ENCODE measurements at places on chromosomes 5 and 9. TPM values are rescaled to one million over a fixed set of nuclear protein-coding genes. Genes with fewer than 3 reads are reported as not detected.

DNA sequence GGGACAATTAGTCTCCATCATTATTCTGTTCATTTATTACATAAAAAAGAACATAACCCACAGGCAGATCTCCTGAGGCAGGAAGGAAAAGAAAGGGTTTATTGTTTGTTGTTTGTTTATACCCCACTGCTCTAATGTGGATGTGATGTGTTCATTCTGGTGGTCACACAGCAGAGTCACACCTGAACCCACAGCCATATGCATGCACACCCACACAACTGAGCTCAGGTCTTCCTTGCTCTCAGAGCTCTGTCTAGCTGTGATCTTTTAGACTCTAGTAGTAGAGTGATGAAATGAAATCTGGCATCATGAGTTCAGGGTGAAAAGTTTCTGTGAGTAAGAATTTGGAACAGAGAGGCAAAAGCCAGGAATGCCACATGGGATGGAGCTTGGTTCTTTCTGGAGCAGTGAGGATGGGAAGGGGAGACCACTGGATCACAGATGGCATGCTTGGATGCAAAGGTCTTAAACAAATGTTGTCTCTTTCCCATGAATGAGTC is 227.0 kb downstream of the PAPPA start:
- DNase-seq: no peak

DNA sequence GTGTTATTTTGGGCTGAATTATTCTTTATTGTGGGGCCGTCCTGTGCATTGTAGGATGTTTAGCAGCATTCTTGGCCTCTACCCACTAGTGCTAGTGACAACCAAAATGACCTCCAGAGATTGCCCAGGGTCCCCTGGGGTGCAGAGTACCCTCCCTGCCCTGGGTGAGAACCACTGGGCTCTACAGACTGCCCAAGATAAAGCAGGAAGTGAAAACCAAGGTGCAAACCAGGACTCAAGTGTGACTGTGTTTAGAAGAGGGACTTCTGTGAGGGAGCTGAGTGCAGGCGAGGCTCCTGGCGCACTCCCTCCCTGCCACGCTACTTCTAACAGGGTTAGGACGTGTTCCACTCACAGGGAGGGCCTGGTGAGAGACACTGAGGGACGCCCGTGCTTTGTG is 41.6 kb downstream of the USP20 start:
- DNase-seq: no peak

GRCh38 chr5:121630402-121630801 is 221.3 kb upstream of the FTMT start:
- no peak for DNase-seq

- DNase-seq: peak; percentile 61
Observed at GRCh38 chr9:89603767-89604665, 796 bp upstream of the GADD45G start.

- DNase-seq: no peak
Observed at GRCh38 chr5:145446412-145446811, 388.7 kb downstream of the PRELID2 start.

DNA sequence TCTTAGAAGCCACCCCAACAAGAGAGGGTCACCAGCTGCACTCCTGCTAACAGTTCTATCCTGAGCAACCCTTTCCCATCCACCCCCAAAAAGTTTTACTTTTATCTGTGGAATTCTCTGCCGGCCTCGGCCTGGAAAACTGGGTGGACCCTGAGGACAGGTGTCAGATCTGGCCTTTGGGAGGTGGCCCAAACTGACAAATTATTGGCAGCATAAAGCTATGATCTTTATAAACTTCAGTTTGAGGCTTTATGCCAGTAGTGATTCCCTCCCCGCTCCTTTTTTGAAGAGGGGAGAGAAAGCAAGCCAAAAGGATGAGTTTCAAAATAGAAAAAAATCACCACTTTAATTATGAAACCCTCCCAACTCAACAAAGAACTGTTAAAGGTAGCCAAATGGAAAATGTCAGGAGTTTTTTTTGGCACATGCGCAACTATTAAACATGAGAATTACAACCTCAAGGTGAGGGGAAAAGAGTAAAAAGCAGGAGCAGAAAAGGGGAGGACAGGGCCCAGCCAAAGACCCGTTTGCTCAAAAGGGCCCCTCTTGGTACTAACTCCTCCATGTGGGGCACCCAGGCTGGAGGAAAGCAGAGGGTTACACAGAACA is 49.4 kb downstream of the FBXW11 start:
- no peak for DNase-seq

GRCh38 chr5:146622391-146622790 is 106.4 kb upstream of the GPR151 start:
- DNase-seq: no peak

GRCh38 chr9:113954591-113954990 is 78.5 kb downstream of the ZNF618 start:
- no peak for DNase-seq

DNA sequence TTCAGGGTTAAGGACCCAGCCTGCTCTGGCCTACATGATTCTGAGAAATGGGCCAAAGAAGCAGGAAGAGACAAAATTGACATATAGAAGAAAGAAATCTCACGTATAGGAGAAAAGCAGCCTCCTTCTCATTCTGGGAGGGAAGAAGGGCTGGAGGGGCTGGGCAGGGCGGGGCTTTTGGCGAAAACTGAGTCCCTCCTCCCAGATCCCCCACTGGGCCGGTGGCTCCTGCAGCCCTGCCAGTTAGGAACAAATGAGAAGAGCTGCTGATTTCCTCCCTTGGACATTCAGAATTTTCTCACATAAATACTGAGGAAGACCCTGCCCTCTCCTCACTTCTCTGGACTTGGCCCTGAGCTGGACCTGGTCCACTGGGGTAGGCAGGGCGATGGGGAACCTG is at the start of gene WNT8A:
WNT8A (plus strand) TSS at position 332 of the 400 bp plus-strand sequence. CDS start 95 bp downstream, outside the sequence.
- DNase-seq: no peak

DNA sequence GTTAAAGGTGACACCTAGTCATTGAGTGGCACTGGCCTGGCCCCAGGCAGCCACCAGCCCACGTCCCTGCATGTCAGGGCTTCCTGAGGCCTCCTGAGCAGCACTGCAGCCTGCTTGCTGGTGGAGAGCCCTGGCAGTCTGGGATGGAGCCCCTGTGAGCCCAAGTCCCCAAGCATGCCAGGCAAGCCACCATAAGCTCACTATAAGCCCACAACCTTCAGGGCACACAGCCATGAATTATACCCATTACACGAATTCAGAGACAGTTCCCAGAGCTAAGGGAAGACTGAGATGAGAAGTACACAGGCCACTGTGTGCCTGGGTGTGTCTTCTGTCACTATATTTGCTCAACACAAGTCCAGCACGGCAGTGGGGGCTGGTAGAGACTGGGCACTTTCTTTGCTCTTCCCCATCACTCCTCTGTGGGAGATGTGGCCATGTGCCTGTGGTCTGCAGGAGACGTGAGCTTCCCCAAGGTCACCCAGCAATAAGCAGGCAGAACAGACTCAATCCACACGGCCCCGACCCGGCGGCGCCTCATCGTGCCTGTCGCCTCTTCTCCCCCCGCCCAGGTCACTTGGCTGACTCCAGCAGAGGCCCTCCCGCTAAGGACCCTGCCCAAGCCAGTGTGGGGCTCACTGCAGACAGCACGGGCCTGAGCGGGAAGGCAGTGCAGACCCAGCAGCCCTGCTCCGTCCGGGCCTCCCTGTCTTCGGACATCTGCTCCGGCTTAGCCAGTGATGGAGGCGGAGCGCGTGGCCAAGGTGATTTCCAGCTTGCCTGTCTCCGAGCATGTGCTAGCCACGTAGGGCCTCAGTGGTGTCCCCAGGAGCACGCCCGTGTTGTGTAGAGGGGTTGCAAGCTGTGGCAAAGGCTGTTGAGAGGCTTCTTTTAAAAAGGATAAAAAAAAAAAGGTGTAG is 114.8 kb downstream of the WNK2 start:
- no peak for DNase-seq

DNA sequence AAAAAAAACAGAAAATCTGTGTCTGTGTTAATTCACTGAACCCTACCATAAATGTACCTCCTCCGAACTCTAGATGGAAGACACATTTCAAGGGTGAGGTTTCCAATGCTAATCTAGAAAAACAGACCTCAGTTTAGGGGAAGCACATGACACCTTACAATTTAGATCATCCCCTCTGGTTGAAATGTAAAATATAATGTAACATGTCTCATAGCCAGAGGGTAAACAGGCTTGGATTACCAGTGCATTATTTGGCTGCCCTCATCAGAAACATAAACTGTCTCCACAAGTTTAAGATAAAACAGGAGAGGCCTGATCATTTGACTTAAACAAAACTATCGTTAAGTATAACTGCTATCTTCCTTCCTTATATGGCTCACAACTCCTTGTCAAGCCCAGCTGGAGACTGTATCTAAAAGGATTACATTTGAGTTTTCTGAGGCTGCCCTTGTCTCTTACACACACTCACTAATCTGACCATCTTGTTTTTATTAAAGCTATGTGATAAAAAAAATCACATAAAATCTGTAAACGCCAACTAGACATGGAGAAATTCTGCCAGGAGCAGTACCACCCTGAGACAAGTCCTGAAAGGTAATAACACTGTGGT is 105.7 kb downstream of the LURAP1L start:
- DNase-seq: no peak

- DNase-seq: peak; percentile 33
Observed at GRCh38 chr5:44875661-44876605, 67.2 kb downstream of the MRPS30 start.

DNA sequence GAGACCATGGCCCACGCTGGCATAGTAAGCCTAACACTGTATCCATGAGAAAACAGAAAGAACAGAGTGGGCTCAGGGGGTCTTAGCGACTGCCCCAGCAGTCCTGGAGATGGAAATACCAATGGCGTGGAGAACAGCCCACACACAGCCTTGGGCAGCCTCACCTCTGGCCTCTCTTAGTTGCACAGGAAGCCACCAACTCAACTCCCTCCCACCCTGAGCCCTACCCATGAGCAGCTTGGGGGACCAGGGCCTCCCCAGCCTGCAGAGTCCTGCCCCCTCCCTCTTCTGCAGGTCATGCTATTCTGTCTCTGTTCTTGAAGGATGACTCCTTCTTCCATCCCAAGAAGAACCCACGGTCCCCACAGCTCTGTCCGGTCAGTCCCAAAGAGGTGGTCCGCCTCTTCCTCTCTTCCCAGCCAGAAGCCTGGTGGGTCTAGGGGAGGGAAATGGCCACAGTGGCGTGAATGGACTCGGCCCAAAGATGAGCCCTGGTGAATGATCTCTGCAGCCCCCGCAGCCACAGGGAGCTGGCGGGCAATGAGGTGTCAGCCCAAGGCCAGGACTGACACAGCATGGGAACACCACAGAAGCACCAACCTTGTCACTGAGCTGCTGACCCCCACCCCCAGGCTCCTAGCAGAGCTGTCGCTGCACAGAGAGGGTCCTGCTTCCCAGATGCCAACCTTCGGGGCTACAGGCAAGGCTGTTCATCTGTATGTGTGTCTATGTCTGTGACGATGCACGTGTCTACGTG is 131.2 kb downstream of the ROR2 start:
- no peak for DNase-seq

DNA sequence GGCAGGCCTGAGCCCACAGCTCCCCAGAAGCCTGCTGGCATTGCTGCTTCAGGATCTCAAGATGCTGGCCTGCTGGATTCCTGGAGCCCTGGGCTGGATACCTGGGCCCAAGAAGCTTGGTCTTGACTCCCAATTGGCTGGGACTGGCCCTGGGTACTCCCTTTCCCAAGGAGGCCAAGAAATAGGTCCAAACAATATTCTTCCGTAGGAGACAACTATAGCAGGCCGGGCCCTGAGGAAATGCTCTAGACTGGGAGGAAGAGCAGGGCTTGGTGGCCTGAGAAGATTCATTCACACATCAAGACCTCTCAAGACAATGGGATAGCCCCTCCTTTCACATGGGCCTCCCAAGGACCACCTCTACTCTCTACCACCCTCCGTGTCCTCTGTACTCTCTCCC is 7.9 kb downstream of the CSF2 start:
- no peak for DNase-seq

The AGPAT2 gene
- 18.9 TPM for total RNA-seq

The DNM1 gene
- 1.6 TPM for total RNA-seq

The FOXD4L4 gene
- not detected for total RNA-seq

The NIPAL4 gene
- total RNA-seq: 0.30 TPM

The LPAR1 gene
- not detected for total RNA-seq

The IRGM gene
- 4.7 TPM for total RNA-seq

The BARHL1 gene
- total RNA-seq: not detected

The FAM153A gene
- total RNA-seq: 87.3 TPM

The AP3S1 gene
- 126 TPM for total RNA-seq

The CCL21 gene
- not detected for total RNA-seq

The CER1 gene
- not detected for total RNA-seq

The GAPT gene
- total RNA-seq: not detected
